ENCODE measurements at places on chromosomes 5 and 9.
A peak's percentile ranks its signal among the peaks of the same experiment; 100 is the strongest.

DNA sequence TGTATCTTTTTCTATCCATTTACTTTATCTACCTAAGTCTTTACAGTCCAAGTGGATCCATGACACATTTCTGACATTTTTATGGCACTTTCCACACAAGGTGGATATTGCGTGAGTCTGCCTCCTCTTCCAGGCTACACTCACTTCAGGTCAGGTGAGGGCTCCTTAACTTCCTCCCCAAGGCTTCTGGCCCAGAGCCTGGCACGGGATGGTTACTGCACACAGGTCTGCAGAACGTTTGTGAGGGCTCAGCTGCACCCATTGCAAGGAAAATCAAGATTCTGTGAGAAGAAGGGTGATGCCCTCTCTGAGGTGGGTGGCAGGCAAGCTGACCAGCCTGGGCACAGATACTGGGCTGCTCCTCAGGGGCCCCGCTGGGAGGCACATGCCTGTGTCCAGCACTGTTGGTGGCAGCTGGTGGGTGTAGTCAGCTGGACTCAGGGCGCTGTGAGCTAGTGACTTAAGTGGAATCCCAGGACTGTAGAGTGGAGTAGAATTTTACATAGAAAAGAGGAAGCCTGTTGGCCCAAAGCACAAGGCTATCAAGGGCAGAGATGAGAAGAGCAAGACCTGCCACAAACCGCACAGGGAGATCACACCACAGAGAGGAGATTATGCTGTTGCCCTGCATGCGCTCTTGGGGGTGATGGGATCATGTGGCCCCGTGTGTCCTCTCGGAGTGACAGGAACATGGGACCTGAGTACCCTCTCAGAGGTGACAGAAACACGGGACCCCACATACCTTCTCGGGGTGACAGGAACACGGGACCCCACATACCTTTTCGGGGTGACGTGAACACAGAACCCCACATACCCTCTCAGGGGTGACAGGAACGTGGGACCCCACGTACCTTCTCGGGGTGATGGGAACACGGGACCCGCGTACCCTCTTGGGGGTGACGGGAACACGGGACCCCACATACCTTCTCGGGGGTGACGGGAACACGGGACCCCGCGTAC is 21.3 kb downstream of the AHRR start:
- DNase-seq, result no peak

GRCh38 chr5:138770291-138770690 is 17.1 kb downstream of the CTNNA1 start:
- no peak for DNase-seq

DNA sequence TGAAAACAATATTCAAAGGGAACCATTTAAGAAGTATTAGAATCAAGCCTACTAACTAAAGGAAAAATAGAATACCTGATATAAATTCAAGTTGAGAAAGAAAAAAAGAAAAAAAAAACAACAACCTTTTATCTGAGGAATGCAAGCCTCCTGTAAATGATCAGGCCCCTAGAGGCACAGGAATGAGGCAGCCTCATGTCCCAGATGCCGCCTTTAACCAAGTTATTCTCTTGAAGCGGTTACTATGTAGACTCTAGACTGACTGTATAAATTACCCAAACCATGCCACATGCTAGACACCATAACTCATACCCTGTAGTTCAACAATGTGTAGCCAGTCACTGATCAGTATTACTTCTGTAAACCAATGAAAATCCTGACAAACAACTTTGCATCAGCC is 929.6 kb downstream of the TAF11L14 start:
- DNase-seq, result no peak

- no peak for DNase-seq
These were observed 8.9 kb downstream of the B4GALT1 start for GRCh38 chr9:33157960-33158842.

DNA sequence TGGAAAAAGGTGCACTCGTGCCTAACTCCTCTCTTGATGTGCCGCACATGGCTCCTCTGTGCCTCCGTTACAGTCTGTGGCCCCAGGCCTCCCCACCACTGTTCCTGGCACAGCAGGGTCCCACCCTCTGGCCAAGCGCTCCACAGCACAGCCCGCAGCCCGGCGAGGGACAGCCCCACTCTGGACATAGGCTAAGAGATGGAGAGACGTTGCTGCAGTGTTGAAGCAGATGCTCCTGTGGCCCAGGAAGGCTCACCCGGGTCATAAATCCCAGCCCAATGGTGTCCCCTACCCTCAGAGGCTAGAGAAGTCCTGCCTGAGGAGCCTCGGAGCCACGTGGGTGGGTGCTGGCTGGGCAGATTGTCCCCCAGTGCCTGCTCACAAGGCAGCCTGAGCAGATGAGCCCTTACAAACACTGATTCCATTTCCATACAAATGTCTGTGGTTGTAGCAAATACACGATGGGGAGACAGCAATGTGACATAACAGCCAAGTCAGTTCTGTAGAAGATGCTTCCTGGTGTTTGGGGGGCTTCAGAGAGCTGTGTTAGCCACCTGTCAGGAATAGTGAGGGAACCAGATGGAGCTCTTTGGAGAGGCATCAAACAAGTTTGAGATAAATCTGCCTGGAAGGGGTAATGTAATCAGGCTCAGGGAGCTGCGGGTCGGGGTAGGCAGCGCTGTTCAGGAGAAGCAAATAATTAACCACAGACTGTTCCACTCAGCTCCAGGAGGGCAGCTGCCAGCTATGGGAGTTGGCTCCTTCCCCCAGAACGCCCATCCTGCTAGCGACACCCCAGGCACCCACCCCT is 41.7 kb downstream of the C5orf15 start:
- DNase-seq, result no peak

DNA sequence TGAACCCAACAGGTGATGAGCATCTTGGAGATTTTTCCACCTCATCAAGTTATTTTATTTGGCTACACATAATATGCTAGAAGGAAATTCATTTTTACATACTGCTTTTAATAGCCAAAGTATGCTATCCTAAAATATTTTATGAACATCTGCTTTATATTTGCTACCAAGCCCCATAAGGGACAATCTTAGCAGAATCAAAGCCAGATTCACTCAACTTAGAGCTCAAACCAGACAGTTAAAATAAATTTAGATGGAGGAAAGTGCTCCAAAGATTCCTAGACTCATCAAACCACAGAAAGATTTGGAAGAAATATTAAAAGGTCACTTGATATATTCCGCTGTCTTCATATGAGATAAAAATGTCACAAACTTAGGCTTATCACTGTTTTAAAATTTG is 637.1 kb upstream of the CCNG1 start:
- no peak for DNase-seq

DNA sequence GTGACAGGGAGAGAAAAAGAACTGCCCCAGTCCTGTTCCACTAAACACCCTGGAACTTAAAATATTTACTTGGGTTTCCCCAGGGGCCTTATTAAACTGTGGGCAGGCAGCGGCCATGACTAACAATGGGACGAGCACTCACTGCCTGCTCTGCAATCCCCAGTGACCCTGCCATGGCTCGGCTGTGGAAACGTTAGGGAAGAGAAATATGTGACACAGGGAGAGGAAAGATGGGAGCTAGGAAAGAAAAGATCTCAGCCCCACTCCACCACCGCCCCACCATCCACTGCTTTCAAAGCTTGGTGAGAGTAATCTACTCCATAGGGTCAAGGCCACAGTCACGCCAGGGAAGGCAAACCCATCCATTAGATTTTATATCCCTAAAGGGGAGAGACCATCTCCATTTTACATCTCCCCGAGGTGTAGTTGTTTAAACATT is 117.6 kb downstream of the EFNA5 start:
- DNase-seq, result no peak

DNA sequence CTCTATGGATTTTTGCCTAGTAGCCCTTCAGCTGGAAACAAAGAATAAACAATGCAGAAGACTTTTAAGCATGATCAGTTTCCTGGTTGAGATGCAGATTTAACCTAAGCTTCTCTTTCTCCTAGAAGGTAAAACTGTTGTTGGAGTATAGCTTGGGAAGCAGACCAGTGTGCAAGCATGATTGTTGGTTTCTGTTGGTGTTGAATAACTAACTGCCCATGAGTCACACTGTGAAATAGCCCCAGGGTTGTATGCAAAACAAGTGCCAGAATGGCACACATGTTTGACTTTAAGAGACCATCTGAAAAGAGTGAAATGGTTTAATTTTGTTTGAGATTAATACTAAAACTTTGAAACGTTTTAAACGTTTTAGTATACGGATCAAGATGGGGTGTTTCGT is 227.1 kb downstream of the ARHGEF28 start:
- no peak for DNase-seq

DNA sequence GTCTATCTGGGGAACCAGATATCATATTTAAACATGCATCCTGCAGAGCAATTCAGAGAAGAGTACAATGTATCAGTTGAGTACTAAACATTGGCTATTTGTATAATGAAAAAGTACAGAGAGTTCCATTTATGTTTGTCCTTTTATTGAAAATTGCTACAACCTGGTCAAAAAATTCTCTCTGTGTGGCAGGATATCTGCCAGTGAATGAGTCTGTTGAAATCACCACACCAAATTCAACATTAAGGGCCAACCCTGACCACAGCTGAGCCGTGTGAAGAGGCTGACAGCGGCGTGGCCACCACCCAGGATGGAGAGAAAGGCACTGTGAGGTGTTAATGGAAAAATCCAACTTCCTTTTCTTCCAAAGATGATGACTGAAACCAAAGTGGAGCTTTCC is 422.7 kb upstream of the PIK3R1 start:
- DNase-seq, result no peak

DNA sequence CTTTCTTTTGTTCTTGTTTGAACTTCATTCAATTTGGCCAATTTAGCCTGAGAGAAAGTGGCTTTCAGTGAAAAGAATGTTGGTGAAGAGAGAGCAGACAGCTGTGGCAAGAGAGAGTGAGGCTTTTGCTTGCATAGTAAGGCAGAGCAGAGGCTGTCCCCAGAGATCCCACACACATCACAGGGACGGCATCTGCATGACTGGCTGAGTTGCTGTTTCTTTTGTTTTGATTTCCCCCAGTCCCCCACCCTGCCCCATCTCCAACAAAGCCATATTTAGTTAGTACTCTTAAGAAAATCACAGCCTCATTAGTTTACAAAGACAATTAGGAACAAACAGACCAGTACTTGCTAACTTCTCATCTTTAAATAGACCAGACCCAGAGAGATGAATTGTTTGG is 363.9 kb upstream of the SEMA6A start:
- no peak for DNase-seq

GRCh38 chr9:26639761-26640160 is 252.8 kb downstream of the CAAP1 start:
- no peak for DNase-seq

DNA sequence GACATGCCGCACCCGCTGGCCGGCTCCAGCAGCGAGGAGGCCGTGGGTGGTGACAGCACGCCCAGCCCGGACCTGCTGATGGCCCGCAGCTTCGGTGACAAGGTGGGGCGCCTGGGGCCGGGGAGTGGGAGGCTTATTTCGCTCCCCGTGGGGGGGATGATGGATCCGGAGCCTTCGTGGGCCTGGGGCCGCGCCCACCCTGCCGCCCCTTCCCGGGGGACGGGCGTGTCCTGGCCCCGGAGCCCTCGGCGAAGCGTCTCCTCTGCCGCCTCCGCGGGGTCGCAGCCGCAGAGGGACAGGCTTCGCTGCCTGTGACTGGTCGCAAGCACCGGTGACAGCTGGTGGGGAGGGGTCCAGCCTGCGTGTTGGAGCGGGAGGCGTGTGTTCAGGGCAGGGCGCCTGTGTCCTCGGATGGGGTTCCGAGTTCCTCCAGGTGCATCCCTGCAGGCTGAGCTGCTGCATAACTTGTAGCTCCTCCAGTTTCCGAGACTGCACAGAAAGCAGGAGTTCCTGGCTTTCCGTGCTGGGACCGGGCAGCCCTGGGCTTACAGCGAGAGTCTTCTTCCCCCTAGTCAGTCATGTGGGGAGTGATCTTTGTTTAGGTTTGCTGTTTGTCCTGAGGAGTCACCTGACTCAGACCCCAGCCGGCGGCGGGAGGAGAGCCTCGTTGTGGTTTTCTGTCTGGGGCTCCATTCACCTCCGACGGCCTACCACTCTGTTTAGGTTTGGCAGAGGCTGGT is 666 bp downstream of the SNX30 start:
- DNase-seq, result peak; percentile 63

DNA sequence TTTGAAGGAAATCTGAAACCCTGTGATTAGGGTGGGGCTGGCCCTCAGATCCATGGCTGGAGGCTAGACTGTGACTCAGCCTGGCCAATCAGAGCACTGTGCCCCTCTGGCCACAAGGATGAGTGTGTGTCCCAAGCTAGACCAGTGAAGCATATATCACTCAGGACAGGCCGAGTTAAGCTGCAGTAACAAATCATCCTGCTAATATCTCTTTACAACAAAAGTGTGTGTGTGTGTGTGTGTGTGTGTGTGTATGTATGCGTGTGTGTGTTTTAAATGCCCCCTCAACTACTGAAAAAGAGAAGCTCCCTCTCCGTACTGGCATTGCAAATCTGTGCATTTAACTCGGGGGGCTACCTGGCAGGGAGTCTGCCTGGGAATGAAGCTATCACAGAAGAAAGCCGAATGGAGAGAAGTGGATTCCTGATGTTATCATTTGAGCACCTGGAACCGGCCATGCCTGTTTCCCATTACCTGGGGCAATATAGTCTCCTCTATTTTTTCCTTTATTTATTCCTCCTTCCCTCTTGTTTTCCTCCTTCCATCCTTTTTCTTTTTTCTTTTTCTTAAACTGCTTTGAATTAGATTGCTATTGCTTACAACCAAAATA is 25.6 kb downstream of the STC2 start:
- DNase-seq, result no peak

GRCh38 chr9:20553558-20554149 is 68.6 kb downstream of the MLLT3 start:
- no peak for DNase-seq

DNA sequence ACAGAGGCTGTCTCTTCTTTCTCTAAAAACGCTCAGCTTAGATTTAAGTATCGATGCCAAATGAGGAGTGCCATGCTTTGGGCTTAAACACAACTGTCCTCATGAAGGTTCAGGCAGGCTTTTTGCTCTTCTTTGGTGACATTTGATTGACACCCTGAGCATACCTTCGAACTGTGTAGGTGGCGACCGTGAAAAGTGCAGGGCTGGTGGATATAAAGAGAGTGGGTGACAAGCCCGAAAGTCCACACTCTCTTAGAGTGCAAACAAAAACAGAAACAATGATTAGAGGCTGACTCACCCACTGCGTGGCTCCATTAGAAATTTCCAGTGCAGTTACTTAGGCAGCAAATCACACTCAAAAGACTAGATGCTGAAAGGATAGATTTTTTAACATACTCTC is 141.7 kb downstream of the SYK start:
- no peak for DNase-seq
